Lower leg skin (tissue), 4 donors: ENCODE measurements at places on chromosomes 7 and 10. TPM values are rescaled to one million over a fixed set of nuclear protein-coding genes. Genes with fewer than 3 reads are reported as not detected.
A peak's percentile ranks its signal among the peaks of the same experiment; 100 is the strongest.

DNA sequence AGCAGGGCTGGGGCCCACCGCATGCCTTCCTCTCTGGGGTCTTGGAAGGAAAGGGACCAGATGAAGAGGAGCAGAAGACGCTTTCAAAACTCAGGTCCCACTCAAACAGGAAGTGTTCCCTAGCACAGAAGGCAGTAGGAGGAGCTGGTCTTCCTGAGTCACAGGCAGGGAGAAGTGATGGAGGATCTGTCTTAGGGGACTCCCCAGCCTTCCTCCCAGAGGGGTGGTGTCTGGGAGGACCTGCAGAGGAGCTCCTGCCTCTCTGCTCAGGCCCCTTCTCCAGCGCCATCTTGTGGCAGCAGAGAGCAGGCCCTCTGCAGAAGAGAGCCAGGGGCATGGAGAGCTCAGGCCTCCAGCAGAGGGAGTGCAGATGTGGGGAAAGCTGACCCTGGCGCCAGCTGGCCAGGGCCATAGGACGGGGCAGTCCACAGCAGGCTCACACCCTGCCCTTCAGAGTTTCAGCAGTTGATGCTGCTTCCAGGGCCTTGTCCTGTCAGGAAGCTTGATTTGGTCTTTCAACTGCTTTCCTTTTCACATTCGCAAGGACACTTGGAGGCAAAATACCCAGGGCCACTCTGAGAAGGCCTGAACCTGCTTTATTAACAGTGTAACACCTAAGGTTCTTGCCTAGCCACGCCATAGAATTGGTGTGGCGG lies 62.2 kb upstream of the TARP start:
- peak; percentile 70 for DNase-seq

The SUGCT gene
- not detected for total RNA-seq

The TCAF2 gene
- 15.5 TPM for total RNA-seq

GRCh38 chr7:16084370-16084769 lies 337.0 kb downstream of the CRPPA start:
- no peak for DNase-seq

The MKX gene
- 1.3 TPM for total RNA-seq

The ELN gene
- 96.2 TPM for total RNA-seq

DNA sequence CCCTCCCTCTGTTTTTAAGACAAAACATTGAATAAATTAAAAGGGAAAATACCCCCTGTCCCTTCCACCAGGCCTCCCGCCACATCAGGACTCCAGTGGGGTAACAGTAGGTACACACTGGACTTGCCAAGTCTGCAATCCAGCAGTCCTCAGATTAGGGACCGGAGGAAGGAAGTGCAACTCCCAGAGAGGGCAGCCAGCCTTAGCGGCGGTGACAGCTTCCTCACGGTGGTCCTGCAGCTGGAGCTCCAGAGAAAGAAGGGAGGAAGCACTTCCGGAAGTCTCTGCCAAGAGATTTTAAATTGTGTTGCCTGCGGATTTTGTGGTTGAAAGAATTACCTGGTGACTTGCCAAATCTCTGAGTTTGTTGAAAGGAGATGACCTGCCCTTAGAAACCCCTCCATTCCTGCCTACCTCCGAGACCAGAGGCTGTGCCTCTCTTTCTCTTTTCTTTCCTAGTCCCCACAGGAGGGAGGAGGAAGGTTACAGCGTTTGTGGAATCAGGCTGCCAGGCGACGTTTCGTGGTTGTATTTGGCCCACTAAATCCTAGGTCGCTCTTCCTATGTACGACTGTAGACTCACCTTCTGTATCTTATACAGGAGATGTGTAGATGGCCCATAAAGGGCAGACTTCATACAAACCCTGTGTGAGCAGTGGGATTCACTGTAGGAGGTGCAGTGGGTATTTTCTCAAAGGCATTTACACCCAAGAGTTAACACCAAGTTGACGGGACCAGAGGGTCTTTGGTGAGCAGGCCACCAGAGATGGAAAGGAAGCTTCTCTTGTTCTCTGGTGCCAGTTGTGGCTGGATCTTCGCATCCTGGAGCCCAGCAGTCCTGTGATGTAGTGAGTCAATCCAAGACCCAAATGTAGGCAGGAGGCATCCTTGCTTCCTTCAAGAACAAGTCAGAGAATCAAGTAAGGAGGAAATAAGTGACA lies 77.9 kb downstream of the INSIG1 start:
- no peak for DNase-seq

DNA sequence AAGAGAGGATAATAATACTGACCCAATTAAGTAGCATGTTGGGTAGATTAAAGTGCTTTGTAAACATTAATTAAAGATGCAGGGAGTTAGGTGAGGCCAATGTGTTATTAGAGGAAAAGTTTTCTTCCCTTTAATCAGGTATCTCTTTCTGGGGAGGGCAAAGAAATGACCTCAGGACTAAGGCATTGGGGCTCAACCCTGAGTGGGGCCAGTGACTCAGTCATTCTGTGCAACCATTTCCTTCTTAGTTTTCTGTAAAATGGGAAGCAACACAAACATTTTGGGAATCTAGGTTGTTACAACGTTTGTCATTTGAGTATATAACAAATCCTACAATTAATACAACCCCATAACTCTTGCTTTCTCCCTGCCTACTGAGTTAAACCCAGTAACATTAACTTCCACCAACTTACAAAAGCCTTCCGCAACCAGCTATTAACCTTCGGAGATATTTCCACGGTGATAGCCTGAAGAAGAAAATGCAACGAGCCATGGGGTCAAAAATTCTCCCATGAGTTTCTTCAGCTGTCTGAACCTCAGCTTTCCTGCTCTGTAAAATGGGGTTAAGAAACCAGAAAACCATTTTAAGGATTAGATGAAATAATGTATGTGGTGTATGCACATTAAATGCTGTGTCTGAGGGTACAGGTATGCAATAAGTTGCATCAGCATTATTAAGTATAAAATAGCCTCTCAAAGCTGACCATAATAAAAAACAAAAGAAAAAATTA lies 965 bp upstream of the PROSER2 start:
- DNase-seq = no peak

The LIPF gene
- not detected for total RNA-seq

DNA sequence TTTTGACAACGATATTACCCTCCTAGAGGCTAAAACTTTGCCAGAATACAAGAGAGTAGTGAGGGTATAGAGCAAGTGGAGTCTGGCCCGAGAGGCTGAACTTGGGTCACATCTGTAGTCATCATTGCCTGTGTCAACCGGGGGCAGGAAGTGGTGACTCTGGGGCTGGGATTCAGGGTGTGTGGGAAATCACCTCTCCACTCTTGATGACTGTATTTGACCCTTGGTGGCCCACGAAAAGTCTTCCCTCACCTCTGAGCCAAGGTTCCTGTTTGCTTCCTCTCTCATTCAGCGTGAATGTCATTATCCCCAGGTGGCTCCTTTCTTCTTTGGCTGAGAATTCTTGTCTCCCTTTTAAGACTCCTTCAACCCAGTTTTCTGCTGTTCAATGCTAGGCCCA lies 240.4 kb downstream of the ABCA13 start:
- DNase-seq = no peak

- no peak for DNase-seq
Measured at GRCh38 chr7:35038354-35038753, 1.1 kb upstream of the DPY19L1 start.

The GLI3 gene
- total RNA-seq = 16.4 TPM

GRCh38 chr7:12092499-12093130 lies 118.5 kb upstream of the TMEM106B start:
- DNase-seq = no peak

The NEBL gene
- 100 TPM for total RNA-seq

DNA sequence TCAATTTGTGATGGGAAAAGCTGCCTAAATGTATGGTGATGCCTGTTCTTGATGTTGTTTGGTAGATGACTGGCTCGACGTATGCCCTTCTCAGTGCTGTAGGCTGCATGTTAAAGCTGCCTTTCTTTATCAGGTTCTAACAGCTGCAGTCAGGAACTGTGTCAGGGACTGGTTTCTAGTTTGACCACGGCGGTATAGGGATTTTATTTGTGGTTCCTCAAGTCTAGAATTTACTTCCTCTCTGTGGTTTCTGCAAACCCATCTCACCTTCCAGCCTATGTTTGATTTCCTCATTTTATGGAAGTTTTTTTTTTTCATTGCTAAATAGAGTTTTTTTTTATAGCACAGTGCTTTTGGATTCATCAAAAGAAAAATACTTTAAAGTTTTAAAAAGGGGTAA lies 26.5 kb downstream of the LMTK2 start:
- DNase-seq = no peak

DNA sequence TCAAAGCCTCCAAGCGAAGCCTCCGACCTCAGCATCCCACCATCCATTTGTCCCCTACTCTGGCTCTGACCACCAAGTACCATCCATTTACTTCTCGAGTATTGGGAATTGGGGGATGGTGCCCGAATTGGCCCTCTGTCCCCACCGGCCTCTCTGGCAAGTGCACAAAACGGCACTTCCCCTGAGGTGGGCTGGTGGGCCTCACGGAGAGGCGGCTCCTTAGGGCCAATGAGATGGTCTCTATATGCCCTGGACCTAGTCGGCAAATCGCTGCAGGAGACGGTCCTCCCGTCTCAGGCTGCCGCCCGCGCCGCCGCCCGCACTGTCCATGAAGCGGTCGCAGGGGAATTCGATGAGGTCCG lies 2.8 kb downstream of the TRIL start:
- DNase-seq = no peak

DNA sequence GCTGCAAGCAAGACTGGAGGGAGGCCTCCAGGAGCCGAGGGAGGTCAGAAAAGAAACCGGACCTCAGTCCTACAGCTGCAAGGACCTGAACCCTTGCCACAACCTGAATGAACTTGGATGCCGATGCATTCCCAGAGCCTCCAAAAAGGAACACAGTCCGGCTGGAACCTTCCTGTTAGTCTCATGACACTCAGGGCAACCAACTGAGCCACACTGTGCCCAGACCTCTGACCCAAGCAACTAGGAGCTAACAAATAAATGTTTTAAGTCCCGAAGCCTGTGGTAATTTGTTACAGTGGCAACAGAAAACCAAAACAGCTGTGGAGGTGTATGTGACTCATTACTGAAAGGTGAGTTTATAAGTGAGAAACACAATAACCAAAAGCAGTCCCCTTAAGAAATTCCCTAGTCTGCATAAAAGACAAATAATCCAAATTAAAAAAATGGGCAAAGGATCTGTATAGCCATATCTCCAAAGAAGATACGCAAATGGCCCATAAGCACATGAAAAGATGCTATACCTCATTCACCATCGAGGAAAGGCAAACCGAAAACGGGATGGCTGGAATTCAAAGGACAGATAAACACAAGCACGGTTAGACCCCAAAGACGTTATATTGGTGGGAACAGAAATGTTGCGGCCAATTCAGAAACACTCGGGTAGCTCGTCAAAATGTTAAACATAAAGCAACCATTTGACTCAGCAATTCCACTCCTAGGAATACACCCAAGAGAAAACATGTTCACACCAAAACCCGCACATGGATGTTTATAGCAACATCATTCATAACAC lies 24.8 kb downstream of the GNA12 start:
- DNase-seq = peak; percentile 80

The RNF133 gene
- total RNA-seq = 0.16 TPM

GRCh38 chr7:69020536-69020935 lies 577.7 kb upstream of the AUTS2 start:
- no peak for DNase-seq

The DLX5 gene
- total RNA-seq = 39.1 TPM

GRCh38 chr7:47647181-47647917 lies 65.4 kb upstream of the TNS3 start:
- no peak for DNase-seq

- DNase-seq = no peak
Measured at GRCh38 chr7:39617005-39617404, 6.4 kb upstream of the RALA start.

- no peak for DNase-seq
Measured at GRCh38 chr7:84455788-84456187, 261.2 kb upstream of the SEMA3A start.

The SEMA3D gene
- total RNA-seq = 2.7 TPM

The FGL2 gene
- total RNA-seq = 11.5 TPM

The CDK5 gene
- 13.7 TPM for total RNA-seq

GRCh38 chr10:107317592-107317991 lies 153.1 kb upstream of the SORCS1 start:
- DNase-seq = no peak

The OR2A5 gene
- total RNA-seq = not detected

DNA sequence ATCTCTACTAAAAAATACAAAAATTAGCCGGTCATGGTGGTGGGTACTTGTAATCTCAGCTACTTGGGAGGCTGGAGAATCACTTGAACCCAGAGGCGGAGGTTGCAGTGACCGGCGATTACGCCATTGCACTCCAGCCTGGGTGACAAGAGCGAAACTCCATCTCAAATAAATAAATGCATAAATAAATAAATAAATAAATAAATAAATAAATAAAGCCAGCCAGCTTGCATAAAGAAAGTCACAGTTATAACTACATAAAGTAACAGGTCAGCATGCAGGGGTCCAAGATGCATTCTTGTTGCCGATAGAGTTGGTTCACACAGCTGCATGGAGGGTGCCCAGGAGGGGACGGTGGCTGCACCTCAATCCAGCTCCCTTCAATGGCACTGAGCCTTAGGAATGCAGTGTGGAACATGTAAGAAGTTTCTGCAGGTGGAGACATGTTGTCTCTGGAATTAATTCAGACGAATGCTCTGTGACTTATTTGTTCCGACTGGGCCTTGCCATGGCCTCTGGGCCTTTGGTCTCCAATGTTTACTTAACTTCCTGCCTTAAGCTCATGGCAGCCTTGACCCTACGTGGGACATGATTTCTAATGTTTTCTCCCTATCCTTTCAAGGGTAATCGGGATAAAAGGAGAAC lies 159.6 kb upstream of the PRKCQ start:
- no peak for DNase-seq

DNA sequence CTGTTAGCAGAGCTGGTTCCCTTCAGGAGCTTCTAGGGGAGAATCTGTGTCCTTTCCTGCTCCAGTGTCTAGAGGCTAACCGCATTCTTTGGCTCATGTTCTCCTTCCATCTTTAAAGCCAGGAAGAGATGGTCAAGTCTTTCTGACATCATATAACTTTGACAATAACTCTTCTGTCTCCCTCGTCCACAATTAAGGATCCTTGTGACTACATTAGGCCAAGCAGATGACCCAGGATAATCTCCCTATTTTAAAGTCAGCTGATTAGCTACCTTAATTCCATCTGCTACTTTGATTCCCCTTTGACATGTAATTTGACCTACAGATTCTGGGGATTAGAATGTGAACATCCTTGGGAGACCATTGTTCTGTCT lies 28.1 kb upstream of the SLC26A4 start:
- no peak for DNase-seq

- DNase-seq = no peak
Measured at GRCh38 chr7:86130268-86130667, 513.4 kb upstream of the GRM3 start.
